ENCODE measurements at places on chromosomes 12 and 14.

DNA sequence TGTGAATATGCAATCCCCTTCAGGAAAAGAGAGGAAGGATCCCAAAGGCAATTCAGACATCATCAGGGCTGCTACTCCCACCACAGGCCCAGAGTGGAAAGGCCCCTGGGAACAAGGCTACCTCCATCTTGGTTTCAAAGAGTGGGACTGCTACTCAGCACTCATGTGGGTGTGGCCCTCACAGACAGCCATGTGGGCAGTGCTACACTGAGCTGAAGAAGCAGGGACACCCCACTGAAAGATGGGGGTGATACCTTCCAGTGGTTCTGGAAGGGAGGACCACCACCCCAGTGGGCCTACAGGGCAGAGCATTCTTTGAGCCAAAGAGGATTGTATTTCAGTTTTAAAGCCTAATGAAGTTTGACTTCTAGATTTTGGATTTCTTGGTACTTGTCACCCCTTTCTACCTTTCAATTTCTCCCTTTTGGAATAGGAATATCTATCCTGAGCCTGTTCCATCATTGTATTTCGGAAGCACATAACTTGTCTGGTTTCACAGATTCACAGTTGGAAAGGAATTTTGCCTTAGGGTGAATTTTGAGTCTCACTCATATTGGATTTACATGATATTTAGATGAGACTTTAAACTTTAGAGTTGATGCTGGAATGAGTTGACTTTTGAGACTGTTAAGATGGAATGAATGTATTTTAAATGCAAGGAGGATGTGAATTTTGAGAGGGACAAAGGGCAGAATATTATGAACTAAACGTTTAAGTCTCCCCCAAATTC lies 16.5 kb upstream of the LTA4H start:
- ATAC-seq: no peak

DNA sequence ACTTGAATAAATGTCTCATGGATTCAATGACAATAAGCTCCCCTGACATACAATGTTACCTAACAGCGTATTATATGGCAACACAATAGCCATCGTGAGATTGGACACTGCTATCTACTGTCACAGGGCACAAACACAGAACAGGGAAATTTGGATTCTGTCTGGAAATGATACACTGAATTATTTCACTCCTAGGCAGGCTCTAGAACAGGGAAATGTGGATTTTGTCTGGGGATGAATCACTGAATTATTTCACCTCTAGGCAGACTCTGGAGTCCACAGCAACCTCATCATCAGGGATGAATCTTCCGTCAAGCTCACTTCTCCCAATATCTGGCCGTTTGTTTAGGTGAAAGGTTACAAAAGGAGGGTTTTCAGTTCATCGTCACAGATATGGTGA lies 288.8 kb downstream of the TMEM132D start:
- ATAC-seq: no peak

DNA sequence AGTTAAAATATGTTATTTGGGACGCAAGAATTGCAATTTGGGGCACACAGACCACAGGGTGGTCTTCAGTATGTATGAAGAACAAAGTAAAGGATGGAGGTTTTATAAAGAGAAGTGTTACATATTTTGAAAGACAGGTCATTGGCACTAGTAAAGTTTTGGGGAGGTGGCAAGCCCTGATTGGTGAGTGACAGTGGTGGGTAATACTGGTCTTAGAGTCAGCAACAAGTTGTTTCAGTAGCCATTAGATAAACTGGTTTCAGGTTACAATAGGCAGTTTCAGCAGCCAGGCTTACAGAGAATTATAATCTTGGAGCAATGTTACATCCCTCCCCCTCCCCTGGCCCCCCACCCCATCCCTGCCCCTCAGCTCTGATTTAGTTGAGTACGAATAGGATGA lies 17.5 kb downstream of the MARK3 start:
- ATAC-seq: no peak

DNA sequence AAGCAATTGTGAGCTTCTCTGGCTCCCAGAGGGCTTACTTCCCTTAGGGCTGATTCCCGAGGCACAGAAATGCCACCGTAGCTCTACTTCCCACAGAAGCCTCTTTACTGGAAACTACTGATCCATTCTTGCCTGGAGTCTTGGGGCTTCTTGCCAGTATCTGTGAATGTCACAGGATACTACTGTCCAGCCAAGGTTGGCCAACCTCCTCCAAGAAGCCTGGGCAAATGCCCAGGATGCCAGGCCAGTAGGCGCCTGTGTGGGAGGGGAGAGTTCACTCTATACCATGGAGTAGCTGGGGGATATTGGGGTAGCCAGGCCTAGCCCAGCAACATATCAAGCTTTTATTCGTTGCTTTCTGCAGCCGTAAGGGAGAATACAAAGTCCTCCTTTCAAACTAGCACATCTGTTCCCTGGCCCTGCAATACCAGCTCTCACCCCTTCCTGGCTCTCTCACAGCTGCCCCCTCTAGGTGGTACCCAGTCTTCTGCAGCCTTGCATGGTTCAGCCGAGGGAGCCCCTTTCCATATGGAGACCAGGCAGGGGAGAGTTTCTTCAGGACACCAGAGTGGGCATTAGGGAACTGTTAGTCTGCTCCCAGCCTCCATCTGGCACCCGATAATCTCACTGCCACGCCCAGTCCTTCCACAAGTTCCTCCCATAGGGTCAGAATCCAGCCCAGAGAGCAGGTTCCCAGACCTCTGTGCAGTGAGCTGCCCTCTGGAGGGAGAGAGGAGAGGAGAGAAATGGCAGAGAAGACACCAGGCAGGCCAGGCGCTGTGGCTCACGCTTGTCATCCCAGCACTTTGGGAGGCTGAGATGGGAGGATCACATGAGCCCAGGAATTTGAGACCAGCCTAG lies 24.3 kb upstream of the PLEK2 start:
- ATAC-seq: no peak

DNA sequence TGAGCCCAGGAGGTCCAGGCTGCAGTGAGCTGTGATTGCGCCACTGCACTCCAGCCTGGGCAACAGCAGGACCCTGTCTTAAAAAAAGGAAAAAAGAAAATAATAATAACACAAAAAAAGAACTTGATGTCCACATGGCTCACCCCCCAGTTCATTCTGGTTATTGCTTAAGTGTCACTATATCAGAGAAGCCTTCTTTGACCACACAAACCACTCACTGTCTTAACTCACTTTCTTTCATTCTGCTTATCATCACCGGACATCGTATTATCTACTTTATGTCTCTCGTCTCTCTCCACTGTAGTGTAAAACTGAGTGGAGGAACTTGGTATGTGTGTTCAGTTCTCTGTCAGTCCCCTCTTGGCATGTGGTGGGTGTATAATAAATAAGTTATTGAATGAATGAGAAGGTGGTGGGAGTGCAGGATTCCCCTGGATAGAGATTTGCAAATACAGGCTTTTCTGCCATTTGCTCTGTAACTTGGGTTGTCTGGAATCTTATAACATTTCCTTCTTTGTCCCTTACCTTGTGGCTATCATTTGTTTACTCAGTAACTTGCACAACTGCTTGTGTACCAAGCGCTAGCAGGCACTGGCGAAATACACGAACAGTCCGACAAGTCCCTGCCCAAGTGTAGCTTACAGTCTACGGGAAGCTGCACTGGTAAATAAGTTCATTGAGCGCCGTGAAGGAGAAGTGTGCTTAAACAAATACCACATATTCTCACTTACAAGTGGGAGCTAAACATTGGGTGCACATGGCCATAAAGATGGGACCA lies 86.6 kb upstream of the TRAF3 start:
- ATAC-seq: no peak

DNA sequence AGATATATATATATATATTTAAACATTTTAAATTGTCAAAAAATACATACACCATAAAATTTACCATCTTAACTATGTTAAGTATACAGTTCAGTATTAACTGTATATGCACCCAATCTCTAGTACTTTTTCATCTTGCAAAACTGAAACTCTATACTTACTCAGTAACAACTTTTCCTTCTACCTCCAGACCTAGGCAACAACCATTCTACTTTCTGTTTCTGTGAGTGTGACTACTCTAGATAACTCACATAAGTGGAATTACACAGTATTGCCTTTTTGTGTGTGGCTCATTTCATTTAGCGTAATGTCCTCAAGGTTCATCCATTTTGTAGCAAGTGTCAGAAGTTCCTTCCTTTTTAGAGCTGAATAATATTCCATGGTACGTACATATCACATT lies 8.2 kb downstream of the FAM234B start:
- no peak for ATAC-seq

DNA sequence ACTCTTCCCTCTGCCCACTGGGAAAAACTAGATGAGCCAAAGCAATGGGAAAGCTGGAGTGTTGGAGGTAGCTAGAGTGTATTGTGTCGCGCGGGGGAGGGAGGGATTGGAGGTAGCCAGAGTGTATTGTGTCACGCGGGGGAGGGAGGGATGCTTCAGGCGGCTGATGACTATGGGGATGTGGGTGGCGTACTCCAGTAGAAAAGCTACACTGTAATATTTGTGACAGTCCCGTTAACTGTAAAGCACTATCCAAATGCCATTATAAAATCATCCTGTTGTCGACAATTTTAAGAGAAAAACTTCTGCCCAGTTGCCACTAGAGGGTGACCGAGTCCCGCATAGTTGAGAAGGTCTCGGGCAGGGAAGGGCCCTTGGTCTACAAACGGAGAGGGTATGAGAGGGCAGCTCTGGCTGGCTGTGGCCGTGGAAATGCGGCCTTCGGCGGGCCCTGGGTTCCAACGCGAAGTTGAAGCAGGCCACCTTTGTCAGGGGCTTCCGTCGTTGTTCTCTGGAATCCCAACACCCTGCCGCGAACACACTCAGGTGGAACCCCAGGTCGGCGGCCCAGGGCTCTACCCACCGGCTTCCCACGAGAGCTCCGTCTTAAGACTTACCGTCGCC lies 15.1 kb upstream of the PLEK2 start:
- ATAC-seq: peak; percentile 93

- ATAC-seq: peak; percentile 86
Measured at GRCh38 chr14:68232300-68233055, 412.9 kb downstream of the RAD51B start.

GRCh38 chr14:66359500-66359899 lies 126.7 kb upstream of the CCDC196 start:
- ATAC-seq: peak; percentile 35

- no peak for ATAC-seq
Measured at GRCh38 chr14:101060171-101060601, 156.7 kb upstream of the RTL1 start.

DNA sequence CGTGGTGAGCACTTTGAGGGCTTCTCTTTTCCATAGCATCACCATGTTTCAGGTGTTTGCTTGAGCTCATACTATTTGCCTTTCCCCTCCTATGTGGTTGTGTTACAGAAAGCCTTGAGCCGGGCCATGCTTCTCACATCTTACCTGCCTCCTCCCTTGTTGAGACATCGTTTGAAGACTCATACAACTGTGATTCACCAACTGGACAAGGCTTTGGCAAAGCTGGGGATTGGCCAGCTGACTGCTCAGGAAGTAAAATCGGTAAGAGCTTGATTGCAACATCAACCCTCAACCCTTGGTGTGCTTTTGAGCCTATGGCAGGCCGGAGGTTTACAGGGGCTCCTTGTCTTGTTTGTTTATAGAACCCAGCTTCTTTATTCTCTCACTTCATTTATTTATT lies 8.1 kb downstream of the LETMD1 start:
- no peak for ATAC-seq

DNA sequence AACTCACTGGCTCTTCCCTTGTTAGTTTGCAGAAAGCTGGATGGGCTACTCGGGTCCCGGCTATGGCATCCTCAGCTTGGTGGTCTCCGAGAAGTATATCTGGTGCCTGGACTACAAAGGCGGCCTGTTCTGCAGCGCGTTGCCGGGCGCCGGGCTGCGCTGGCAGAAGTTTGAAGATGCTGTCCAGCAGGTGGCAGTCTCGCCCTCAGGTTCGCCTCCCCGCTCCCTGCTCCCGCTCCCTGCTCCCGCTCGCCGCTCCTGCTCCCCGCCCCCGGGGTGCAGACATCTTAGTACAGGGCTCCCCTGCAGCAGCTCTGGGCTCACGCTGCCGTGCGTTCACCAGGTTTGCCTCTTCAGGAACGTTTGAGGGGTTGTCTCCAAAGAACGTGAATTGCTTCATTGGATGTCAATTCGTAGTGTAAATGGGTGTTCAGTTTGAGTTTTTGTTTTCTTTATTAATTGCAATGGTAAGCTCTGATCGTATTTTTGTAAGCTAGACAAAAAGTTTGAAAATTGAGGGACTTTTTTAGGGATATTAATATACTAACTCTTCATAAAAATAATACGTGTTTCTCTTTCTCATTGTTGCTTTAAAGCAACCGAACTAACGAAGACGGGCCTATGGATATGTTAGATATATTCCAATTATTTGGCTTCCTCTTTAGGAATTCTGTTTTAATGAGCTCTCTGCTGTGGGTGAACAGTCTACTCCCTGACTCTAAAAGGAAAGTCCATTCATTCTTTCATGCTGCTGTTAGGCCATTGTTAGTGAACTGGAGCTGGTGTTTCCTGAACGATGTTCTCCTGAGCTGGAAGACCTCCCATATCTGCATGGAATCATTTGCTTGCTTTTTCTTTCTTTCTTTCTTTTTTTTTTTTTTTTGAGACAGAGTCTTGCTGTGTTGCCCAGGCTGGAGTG lies 71.3 kb downstream of the ANKRD9 start:
- peak; percentile 98 for ATAC-seq

DNA sequence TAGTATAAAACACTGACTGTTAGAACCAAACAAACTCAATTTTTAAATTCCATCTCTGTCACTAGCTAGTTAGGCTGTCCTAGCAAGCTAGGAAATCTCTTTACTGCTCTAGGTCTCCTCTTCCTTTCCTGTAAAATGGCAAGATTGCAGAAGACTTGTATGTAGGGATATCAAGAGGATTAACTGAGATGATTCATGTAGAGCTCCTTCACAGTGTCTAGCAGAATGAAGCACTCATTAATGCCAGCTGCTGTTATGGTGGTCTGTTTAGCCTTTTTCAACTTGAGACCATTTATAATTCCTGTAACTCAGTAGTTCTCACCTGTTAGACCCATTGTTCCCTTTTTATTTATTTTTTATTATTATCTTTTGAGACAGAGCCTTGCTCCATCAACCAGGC lies 67.8 kb upstream of the KCNH3 start:
- ATAC-seq: no peak

- no peak for ATAC-seq
Measured at GRCh38 chr14:37167151-37168047, 5.0 kb downstream of the SLC25A21 start.

DNA sequence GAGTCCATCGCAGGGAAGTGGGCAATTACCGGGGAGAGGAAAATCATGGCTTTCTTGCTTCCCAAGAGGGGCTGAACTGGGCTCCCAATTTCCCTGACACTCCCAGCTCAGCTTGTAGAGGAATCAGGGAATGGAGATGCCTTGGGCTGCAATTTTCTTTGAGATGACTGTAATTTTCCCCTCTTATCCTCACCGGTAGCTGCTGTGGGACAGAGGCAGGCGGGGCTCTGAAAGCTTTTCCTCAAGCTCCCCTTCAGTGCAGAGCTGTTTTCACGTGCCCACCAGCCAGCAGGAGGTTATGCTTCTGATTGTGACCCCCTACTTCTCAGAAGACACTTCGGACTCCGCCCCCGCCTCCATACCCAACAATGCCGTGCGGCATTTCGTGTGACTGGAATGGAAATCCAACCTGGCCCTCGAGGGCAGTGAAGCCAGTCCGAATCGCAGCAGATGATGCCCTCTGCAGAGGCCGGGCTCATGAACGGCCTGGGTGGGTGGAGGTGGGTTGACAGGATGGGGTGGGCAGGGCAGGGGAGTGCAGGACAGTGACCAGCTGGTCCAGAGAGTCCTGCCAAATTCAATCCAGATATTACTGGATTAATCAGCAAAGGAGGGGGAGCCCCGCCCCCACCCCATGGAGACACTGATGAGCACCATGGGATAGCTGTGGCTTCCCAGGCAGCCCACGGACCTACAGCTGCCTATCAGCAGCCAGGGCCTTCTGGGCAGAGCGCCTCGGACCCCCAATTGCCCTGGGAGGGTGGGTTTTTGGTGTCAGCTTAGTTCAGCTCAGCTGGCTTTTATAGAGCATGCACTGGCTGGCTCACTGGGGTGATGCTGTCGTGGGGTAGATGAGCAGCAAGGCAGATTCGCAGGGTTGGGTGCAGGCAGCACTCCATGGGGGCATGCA lies 37.6 kb downstream of the RTL1 start:
- ATAC-seq: no peak

Data from motor neuron (in vitro differentiated cells).